NCI-H2227 treated with DMSO at 0.1 percent for 48 hours (cell line): ENCODE measurements at places on chromosomes 6 and 20.

DNA sequence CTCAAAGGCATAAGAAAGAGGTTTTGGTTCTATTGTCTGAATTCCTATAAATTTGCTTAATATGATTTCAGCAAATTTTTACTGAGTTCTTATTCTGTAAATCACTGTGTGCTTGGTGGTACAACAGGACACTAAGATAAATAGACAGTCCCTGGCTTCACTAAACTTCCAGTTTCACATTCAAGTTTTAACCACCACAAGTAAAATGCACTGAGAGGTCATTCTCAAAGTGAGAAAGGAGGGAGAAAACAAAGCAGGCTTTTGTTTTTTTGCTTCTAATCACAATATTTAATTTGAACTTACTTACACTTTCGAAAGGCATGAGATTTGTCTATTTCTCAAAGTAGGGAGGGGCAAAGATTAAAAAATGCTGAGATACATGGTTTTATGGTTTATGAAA lies 445.7 kb downstream of the CDC5L start:
- no peak for DNase-seq

DNA sequence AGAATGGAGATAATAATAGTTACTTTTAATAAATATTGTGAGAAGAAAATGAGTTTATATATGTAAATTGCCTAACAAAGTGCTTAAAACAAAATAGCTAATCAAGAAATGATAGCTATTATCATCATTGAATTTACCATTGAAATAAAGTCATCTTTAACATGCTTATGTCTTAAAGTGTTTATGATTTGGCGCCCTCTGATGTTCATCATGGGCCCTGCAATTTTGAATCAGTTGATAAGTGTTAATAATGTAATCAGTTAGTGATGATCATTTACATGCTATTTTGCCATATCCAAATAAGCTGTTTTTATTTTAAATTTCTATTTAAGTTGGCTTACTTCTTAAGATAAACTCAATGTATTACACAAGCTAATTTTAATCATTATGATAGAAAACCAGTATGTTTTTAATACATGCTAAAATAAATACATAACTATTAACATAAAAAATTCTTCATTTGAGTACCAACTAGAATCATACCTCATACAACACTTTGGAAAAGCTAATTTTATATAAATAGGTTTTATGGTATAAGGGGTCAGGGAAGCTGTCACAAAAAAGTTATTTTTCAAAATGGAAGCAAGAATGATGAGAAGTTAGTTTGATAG lies 39.2 kb upstream of the TPD52L1 start:
- DNase-seq: peak; percentile 9

DNA sequence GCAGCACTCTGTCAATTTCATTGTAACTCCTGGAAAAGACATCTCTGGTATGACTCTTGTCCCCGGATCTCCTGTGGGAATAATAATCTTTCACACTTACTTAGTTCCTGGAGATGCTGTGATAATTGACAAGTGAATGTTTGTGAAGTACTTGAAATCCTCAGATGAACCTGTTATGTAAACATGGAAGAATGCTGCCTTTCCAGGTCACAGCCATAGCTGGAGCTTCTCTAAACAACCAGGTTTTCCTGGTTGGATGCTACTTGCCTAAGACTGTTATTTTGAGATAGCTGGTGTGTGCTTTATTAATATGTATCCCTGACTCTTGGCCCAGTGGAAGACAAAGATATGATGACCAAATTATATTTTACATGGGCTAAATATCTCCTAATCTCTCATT lies 228.6 kb downstream of the KCNQ5 start:
- DNase-seq: peak; percentile 4

GRCh38 chr20:40563296-40563950 lies 125.6 kb downstream of the MAFB start:
- DNase-seq: peak; percentile 23

DNA sequence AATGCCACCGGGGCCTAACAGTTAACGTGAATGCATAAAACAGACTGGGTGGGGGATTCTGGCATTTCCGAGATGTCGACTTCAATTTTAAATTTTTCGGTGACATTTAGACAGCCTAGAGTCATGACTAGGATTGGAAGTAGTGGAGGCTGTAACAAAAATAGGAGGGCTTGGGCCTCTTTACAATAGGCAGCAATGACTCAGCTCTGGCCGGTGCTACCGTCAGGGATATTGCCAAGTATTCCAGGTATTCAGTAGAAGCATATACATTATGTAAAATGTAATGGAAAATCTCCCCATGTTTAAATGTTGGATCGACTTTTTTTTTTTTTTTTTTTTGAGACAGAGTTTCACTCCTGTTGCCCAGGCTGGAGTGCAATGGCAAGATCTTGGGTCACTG lies 136.2 kb upstream of the STMND1 start:
- no peak for DNase-seq

GRCh38 chr20:1964659-1965405 lies 29.0 kb downstream of the PDYN start:
- DNase-seq: peak; percentile 17

- DNase-seq: no peak
Measured at GRCh38 chr6:123524781-123525180, 112.0 kb downstream of the TRDN start.

DNA sequence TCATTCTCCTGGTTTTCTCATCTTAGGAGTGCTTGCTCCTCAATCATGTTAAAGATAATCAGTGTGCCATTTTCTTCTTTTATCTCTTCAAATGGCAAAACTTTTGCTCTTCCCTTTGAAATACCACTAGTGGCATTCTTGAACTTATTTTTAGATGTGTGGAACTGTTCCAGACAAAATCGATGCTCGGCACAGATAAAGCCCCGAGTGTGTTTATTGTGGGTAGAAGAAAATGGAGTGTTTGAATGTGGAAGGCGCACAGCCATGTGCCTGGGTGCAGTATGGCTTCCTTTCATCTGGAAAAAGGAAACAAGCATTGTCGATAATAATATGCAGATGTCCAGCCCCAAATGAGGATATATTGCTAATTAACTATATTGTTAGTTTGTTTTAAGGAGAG lies 42.4 kb downstream of the ISM1 start:
- DNase-seq: no peak

GRCh38 chr20:9052136-9052535 lies 16.8 kb upstream of the PLCB4 start:
- DNase-seq: no peak

GRCh38 chr6:25302677-25303128 lies 23.5 kb downstream of the CARMIL1 start:
- peak; percentile 83 for DNase-seq

- no peak for DNase-seq
Measured at GRCh38 chr6:159866286-159867247, 24.2 kb upstream of the MAS1 start.

- DNase-seq: no peak
Measured at GRCh38 chr20:50711113-50711825, 19.9 kb upstream of the RIPOR3 start.
